Aorta (tissue), 5 donors: ENCODE measurements at places on chromosomes 5 and 9. TPM values are rescaled to one million over a fixed set of nuclear protein-coding genes. Genes with fewer than 3 reads are reported as not detected.
A peak's percentile ranks its signal among the peaks of the same experiment; 100 is the strongest.

- no peak for DNase-seq
- no peaks in the 10 kb centered on the region for H3K4me1 ChIP-seq
These were observed 11.5 kb downstream of the SQSTM1 start for GRCh38 chr5:179832039-179832745.

- no peaks in the 10 kb centered on the region for H3K4me1 ChIP-seq
- DNase-seq, result peak; percentile 51
- no peak overlapping the region for H3K4me3 ChIP-seq
- no peaks in the 10 kb centered on the region for H3K36me3 ChIP-seq
- no peak overlapping the region for H3K27ac ChIP-seq
- no peaks in the 10 kb centered on the region for H3K27me3 ChIP-seq
These were observed 7.0 kb downstream of the NSMF start for GRCh38 chr9:137452006-137452760.

DNA sequence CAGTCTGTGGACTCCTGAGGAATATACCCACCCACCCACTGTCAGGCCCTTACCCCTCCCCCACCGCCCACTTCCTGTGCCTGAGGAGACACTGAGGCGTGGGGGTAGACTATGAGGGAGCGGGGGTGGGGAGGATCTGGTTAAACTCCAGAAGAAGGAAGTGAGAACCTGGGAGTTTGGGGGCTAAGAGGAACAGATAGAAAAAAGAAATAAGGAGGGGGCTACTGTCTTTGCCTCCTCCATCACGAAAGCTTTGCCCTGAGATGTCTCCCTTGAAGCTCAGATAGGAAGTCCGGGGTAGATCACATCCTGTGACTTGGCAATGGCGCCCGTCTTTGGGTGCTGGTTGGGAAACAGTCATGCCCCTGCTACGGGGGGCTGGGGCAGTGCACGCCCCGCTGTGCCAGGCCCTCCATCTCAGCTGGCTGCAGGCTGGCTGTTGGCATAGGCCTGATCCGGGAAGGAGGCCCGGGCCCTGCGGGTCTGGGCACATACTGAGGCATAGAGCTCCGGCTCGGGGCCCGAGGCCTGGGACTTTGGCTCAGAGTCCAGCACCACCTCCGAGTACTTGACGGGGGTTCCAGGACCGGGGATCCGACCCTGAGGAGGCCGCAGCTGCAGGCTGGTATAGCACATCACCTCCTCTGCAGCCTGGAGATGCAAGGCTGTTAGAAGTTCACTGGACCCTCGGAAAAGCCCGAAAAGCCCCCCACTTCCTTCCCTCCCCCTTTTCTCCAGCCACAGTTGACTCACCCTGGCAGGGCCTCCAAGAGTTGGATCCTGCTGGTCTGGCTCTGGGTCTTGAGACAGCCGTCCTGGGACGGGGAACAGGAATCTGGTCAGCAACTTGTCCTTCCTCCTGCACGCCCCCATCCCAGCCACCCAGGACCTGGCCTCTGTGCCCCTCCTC lies 1.0 kb downstream of the SIT1 start:
- peak; percentile 77 for DNase-seq
- H3K4me3 ChIP-seq, result no peak overlapping the region
- peak overlapping the region; percentile 87 for H3K27ac ChIP-seq
- H3K27me3 ChIP-seq, result no peaks in the 10 kb centered on the region
- no peaks in the 10 kb centered on the region for H3K36me3 ChIP-seq

DNAJC25 gene
- 6.0 TPM for total RNA-seq

GRCh38 chr9:117096138-117096537 lies 318.7 kb downstream of the ASTN2 start:
- H3K4me3 ChIP-seq, result no peak overlapping the region
- no peak overlapping the region for H3K27ac ChIP-seq
- H3K27me3 ChIP-seq, result no peaks in the 10 kb centered on the region
- no peaks in the 10 kb centered on the region for H3K36me3 ChIP-seq
- H3K4me1 ChIP-seq, result no peaks in the 10 kb centered on the region

- H3K36me3 ChIP-seq, result no peaks in the 10 kb centered on the region
- H3K4me1 ChIP-seq, result no peaks in the 10 kb centered on the region
- DNase-seq, result no peak
- no peaks in the 10 kb centered on the region for H3K27me3 ChIP-seq
- no peak overlapping the region for H3K4me3 ChIP-seq
These were observed 26.2 kb upstream of the ARSB start for GRCh38 chr5:79011219-79011836.

GRCh38 chr5:6253281-6253680 lies 125.1 kb downstream of the MED10 start:
- no peak overlapping the region for H3K4me3 ChIP-seq
- no peaks in the 10 kb centered on the region for H3K27me3 ChIP-seq
- H3K27ac ChIP-seq, result no peak overlapping the region
- H3K36me3 ChIP-seq, result no peaks in the 10 kb centered on the region
- no peak for DNase-seq
- no peaks in the 10 kb centered on the region for H3K4me1 ChIP-seq

NTNG2 gene
- total RNA-seq, result 5.3 TPM

GRCh38 chr5:10831419-10831818 lies 70.4 kb upstream of the DAP start:
- no peak overlapping the region for H3K27ac ChIP-seq
- no peaks in the 10 kb centered on the region for H3K27me3 ChIP-seq
- H3K4me3 ChIP-seq, result no peak overlapping the region
- H3K4me1 ChIP-seq, result no peaks in the 10 kb centered on the region

DNA sequence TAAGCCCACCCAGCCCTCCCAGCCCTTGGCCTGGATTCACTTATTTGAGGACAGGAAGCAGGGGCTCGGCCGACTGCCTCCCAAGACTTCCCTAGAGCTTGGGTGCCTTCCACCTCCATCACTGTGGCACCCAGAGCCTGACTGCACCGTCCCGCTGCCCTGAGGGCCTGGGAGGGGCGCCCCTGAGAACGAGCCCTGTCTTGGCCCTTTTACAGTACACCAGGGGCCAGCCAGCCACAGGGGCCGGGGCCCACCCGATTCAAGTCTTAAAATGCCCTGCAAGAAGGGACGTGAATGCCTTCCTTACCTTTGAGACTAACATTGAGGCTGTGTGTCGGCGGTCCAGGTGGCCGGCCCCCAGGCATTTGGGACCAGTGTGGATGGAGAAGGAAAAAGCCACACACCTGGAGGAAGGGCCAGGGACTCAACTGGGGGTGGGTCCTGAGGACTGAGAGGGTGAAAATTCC lies 16.8 kb downstream of the FAM78A start:
- no peak overlapping the region for H3K4me3 ChIP-seq
- H3K27me3 ChIP-seq, result no peaks in the 10 kb centered on the region
- no peaks in the 10 kb centered on the region for H3K4me1 ChIP-seq

DNA sequence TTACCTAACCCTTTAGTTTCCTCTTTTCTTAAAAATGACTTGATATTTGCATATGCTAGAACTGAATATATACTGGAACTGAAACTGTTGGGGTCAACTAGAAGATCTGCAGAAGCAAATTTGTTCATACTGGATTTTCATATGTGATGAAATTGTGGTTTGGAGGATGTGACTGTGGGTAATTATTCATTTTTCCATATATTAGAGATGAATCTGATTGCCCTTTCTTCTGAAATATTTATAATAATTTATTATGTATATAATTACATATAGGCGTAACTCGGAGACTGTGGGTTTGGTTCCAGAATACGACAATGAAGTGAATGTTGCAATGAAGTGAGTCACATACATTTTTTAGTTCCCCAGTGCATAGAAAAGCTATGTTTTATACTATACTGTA lies 149.1 kb downstream of the ATP10B start:
- H3K27me3 ChIP-seq, result no peaks in the 10 kb centered on the region
- H3K4me1 ChIP-seq, result no peaks in the 10 kb centered on the region
- no peak overlapping the region for H3K4me3 ChIP-seq
- no peak for DNase-seq
- no peaks in the 10 kb centered on the region for H3K36me3 ChIP-seq

DNA sequence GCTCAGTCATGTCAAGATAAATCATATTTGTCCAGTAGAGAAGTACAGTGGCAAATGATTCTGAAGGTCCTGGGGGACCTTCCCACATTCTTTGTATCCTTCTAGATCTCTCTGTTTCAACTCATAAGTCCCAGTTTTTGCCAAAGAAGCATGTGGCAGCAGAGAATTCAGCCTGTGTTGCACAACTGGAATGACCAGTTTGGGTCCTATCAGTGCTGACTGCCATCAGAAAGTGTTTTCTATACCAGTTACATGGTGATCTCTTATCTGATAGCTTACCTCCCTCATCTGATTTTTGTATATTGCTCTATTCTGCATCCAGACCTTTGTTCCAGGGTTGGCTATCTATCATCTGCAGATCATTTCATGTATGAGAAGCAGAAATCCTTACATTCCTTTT lies 21.7 kb downstream of the GM2A start:
- H3K36me3 ChIP-seq, result no peaks in the 10 kb centered on the region
- no peak overlapping the region for H3K27ac ChIP-seq
- no peak overlapping the region for H3K4me3 ChIP-seq
- H3K27me3 ChIP-seq, result no peaks in the 10 kb centered on the region

GRCh38 chr5:136057401-136058038 lies 28.7 kb downstream of the TGFBI start:
- peak; percentile 42 for DNase-seq
- no peak overlapping the region for H3K4me3 ChIP-seq
- peak overlapping the region; percentile 78 for H3K27ac ChIP-seq
- no peaks in the 10 kb centered on the region for H3K27me3 ChIP-seq
- H3K4me1 ChIP-seq, result no peaks in the 10 kb centered on the region

DNA sequence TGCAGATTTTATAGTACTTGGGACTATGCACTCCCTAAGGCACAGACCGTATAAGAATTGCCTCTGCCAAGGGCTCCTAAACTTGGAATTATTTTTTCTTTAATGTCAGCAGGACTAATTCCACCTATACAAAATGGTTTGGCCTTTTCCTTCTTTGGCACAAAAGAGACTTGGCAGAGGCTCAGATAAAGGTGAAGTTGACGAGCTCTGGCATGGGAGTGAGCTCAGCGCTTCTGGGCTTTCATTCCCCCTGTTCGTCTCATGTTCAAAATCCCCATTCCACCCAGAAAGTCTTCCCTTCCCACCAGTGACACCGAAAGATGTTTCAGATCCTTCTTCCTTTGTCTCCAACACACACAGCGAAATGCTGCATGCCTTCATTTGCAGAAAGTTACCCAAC lies 61.2 kb downstream of the F2RL2 start:
- no peaks in the 10 kb centered on the region for H3K27me3 ChIP-seq
- H3K4me3 ChIP-seq, result no peak overlapping the region
- no peaks in the 10 kb centered on the region for H3K4me1 ChIP-seq

DNA sequence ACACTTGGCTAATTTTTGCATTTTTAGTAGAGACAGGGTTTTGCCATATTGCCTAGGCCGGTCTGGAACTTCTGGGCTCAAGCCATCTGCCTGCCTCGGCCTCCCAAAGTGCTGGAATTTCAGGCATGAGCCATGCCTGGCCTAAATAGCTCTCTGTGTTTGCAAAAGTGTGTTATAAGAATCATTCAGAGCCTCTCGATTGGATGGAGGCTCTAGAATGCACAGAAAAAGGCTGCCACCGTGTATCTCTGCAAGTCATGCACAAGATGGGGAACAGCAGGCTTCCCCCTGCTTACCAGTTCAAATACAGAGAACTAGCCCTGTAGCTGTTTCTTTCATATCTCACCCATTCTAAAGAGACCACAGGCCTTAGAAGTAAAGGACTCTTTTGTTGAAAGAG lies 28.3 kb downstream of the FXN start:
- no peak for DNase-seq
- no peaks in the 10 kb centered on the region for H3K27me3 ChIP-seq
- no peak overlapping the region for H3K4me3 ChIP-seq
- no peaks in the 10 kb centered on the region for H3K4me1 ChIP-seq

- no peak overlapping the region for H3K4me3 ChIP-seq
- H3K4me1 ChIP-seq, result no peaks in the 10 kb centered on the region
- no peak overlapping the region for H3K27ac ChIP-seq
- no peaks in the 10 kb centered on the region for H3K27me3 ChIP-seq
- H3K36me3 ChIP-seq, result no peaks in the 10 kb centered on the region
These were observed 610.8 kb downstream of the PDE4D start for GRCh38 chr5:59282726-59283125.

ARHGEF28 gene
- 18.0 TPM for total RNA-seq

DNA sequence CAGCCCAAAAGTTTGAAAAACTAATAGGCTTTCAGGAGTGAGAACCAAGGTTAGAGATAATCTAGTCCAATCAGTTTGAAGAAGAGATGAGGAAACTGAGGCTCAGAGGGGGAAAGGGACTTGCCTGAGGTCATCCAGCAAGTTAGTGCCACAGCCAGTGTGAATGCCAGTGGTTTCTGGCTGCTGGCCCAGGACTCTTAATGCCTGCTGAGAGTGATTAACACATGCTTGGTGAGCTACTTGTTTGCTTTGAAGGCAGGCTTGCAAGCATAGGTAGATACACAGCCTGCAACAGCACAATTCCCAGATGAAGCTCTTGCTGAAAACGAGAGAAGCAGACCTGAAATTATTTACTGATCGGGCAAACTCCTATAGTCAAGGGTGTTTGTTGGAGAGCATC lies 591.6 kb upstream of the SGCD start:
- no peak for DNase-seq
- H3K4me1 ChIP-seq, result no peaks in the 10 kb centered on the region
- H3K36me3 ChIP-seq, result no peaks in the 10 kb centered on the region
- no peak overlapping the region for H3K4me3 ChIP-seq

IL31RA gene
- 2.3 TPM for total RNA-seq

ADGRD2 gene
- total RNA-seq, result not detected

GDA gene
- total RNA-seq, result not detected

CNTFR gene
- 9.9 TPM for total RNA-seq

DNA sequence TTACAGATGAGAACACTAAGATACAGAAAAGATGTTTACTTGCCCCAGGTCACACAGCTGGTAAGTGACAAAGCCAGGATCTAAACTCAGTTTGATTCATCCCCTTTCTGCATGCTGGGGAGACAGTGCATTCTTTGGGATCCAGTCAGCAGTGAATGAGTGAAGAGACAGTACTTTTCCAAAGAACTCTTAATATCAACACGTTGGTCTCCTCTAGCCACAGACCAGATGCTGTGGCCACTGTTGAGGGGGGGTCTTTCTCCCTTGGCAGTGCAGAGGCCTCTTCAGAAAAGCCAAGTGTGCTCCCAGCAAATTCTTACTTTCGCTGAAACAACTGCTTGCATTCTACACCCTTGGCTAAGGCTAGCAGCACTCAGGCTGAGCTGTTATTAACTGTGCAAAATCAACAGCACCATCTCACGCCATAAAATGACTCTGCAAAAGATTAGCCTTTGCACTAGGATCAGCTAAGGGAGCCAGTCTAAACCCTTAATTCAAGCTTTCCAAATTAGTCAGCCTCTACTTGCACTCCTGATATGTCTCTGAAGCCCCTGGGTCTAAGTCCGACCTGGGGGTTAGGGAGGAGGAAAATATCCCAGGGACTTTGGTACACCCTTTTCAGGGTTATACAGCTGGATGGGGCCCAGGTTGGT lies 4.8 kb upstream of the TMEM171 start:
- no peaks in the 10 kb centered on the region for H3K4me1 ChIP-seq
- no peak for DNase-seq
- H3K36me3 ChIP-seq, result no peaks in the 10 kb centered on the region
- no peaks in the 10 kb centered on the region for H3K27me3 ChIP-seq
- no peak overlapping the region for H3K27ac ChIP-seq
